ENCODE measurements at places on chromosomes 2 and 18.

- no peak for DNase-seq
Observed at GRCh38 chr2:71215447-71215846, 11.5 kb downstream of the PAIP2B start.

DNA sequence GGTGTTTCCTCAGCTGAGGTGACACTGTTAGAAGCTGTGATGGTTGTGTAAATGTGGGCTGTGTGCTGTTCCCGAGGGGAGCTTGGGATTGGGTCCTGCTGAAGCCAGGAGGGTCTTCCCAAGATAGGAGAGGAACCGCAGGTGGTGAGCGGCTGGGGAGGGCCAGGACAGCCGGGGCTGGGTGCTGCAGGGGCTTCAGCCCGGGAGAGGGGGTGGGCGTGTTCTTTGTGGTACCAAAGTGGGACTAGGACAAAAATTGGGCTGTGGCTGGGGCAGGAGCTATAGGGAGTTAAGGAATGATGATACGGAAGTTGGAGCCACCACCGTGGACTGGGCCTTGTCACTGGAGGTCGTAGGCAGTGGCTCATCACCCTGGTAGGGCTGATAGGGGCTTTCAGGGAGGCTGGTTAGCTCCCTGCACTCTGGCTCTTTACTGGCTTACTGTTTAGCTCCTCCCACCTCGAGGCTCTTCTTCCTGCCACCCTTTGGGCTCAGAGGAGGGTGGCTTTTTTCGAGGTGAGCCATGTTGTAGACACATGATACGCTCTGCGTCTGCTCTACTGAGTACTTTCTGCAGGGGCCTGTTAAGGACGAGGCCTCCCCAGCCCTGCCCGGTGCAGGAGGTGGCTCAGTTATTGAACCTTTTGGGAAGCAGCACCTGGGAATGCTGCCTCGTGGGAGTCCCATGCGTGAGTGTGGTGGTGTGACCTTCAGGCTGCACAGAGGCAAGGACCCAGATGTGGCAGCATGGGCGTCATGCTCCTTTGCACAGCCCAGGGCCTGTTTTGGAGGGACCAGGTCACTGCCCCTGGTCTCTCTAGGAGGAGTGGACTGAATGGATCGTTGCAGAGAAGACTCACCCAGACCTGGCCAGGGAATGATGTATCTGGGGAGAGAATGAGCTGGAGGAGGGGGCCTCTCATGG is 21.6 kb downstream of the ASB1 start:
- DNase-seq = no peak

DNA sequence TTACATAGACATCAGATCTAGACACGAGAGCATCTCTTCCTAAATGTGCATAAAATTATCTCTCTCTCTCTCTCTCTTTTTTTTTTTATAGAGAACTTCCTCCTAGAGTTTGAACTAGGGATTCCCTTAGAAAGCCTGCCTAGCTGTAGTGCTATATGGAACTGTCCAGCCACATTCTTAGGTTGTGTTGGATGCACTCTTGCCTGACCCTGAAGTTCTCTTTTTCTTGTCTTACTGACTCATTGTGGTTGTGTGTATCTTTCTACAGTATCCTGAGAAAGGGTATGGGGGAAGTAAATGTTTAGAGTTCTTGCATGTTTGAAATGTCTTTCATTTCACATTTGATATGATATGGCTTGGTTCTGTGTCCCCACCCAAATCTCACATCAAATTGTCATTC is 368.2 kb downstream of the CDH2 start:
- DNase-seq = no peak

DNA sequence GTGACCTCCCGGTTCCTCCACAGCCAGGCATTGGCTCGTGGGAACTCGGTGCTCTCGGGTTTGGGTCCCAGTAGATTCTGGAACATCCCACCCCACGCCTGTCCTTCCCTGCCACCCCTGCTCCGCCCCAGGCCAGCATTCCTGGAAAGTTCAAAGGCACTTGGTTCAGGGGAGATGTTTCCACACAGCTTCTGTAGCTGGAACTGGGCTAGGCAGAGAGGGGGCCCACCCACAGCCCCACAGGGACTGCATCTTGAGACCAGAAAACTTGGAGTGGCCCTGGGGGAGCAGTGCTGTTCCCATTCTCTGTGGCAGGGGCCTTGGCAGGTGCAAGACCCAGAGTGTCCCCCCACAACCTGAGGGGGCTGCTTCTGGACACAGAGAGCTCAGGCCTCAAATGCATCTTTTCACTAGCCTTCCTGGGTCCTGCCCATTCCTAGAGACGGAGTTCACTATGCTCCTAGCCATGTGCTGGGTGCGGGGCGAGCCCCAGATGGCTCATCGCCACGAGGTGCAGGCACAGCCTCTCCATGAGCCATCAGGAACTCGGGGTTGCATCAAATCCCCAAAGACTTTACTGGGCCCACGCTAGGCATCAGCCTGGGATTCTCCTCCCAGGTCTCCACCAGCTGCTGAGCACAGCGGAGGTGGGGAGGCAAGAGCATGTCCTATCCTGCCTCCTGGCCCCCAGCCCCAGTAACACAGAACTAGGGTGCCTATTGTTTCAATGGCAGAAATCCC is 68.7 kb downstream of the ZFP36L2 start:
- peak; percentile 72 for DNase-seq

DNA sequence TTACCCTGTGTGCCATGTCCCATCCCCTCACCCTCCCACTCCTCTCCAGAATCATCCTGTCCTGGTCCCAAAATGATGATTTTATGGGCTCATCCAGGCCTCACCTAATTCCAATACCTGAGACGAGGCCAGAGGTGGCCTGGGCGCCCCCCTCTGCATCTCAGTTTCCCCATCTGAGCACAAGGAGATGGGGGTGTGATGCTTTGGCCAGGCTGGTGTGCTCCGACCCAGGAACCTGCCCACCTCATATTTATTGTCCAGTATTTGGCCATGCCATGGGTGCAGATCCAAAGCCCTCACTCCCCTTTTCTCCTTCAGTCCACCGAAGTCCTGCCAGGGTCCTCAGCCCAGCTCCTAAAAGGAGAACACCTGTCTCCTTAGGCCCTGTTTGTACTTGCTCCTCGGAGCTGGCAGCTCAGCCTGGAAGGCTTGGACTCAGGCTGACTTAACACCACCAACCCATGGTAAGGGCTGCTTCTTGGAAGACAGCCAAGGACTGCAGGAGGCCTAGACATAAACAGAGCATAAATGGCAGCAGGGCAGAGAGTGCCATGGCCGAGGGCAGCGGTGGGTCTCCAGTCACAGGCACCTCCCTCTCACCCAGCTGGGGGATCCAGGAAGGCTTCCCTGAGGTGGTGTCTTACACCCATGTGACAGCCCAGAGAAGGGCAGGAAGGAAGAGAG is 3.6 kb downstream of the TEX51 start:
- DNase-seq = no peak

DNA sequence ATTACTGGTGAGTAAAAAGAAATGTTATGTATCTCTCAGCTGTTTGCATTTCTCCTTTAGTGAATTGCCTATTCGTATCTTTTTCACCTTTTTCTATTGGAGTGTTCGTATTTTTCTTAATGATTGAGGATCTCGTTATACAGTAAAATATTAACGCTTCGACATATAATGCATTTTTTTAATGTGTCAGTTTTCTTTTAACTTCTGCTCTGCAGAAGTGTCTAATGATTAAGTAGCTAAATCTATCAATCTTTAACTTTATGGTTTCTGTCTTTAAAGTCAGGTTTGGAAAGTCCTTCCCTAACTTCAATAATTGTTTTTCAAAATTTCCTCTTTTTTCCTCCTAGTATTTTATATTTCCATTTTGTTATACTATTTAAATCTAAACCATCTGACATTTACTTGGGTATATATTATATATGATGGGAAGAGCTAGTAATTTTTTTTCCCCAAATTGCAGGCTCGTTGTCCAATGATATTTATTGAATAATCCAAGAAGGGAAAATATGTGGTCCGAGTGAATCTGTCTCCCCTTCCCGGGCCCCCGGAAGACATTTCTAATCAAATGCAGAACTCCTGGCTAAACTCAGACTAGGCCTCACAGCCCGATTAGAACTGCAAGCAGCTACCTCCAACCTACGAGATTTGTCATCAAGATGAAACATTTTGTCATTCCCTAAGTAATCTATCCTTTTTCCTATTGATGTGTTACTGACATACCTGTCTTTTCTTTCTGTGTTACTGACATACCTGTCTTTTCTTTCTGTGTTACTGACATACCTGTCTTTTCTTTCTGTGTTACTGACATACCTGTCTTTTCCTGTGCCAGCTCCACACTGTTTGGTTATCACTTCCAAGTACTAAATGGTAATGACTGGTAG is 17.2 kb downstream of the PCBP1 start:
- no peak for DNase-seq

- no peak for DNase-seq
Observed at GRCh38 chr2:190182071-190182524, 119.6 kb upstream of the MSTN start.
